SK-N-MC (cell line): ENCODE measurements at places on chromosomes 12 and 14.

DNA sequence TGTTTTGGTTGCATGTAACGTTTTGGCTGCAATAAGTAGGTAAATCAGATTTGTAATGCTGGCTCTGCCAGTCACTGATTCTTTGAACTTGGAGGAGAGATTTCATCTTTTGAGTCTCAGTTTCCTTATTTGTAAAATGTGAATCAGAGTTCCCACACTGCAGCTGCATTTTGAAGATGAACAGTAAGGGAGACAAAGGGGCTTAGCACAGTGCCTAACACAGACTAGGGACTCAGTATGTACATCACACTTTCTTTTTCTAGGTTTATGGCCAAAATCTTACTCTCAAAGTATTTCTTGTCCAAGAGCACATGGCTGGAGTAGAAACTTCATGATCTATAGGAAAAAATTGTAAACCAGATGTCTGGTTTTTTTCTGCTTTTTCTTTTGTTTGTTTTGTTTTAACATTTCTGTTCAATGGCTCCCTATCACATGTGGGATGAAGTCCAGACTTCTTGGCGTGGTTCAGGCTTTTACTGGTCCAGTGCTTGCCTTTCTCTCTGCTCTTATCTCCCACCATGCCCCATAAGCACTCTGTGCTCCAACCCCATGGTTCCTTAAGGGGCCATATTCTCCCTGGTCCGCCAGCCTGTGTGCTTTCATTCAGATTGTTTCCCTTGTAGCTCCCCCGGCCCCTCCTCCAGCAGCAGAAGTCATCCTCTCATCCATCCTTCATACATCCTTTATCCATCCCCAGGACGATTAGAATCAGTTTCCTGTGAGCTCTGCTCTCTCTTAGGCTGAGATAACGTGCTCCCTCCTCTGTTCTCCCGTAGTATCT lies 58.0 kb downstream of the SYNE2 start:
- DNase-seq, result no peak

- no peak for DNase-seq
These were observed 359.6 kb downstream of the BMP4 start for GRCh38 chr14:53596853-53597525.

GRCh38 chr12:108696111-108696995 lies 35.0 kb downstream of the CORO1C start:
- DNase-seq, result no peak

DNA sequence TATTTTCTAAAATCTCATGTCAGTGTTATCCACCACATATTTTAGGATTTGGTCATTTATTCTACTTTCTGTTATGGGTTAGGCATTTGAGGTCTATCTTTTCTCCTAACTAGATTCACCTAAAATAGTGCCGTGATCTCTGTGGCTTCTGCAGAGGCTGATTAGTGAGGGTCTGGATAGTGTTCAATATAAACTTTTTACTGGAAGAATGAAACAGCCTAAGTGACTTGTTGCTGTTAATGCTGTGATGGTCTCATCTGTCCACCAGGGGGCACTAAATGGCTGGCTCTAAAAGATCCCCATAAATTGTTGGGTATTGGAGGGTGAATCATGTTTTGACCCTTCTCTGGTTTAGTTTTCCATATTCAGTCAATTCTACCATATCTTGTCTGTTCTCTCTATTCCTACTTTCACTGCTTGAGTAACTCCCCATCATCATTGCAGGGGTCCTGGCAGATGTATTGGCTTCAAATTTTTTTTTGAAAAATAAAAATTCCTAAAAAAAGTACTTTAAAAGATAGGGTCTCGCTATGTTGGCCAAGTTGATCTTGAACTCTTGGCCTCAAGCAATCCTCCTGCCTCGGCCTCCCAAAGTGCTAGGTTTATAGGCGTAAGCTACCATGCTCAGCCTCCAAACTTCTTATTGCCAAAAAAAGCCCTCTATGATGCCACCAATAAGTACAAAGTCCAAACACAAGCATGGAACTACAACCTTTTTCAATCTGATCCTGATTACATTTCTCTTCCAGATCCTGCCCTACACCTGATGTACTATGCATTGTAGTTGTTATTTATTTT lies 6.9 kb downstream of the PABPN1 start:
- DNase-seq, result peak; percentile 74
